Fibroblast of lung (primary cell): ENCODE measurements at places on chromosomes 13 and 19. TPM values are rescaled to one million over a fixed set of nuclear protein-coding genes. Genes with fewer than 3 reads are reported as not detected.
A peak's percentile ranks its signal among the peaks of the same experiment; 100 is the strongest.

DNA sequence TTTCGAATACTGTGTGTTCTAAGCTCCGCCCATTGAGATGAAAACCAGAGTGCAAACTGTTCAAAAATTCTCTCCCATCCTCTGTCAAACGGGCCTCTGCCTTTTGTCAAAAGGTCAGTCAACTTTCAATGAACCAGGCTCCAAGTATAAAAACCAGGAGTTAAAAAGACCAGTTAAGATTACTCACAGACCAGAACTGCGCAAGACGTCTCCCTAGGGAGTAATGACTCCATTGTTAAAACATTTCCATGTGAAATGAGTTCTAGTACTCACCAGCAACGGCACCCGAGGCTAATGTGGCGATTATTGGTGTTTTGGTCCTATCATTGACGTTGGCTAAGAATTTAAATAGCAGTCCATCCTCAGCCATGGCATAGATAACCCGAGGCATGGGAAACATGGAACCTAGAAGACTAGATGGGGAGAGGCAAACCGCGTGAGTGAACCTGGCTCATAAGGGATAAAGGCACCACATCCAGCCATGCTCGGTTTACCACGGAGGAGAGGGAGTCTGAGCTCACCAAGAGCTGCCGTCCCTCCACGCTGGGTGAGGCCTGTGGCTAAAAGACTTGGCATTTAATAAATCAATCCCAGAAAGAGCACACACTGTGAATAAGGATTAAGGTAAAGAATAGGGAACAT, 73.3 kb downstream of the SLC7A1 start:
- H3K4me3 ChIP-seq = no peak overlapping the region
- H3K4me1 ChIP-seq = peaks cover 6% of the 10 kb centered on the region
- peak; percentile 82 for DNase-seq
- H3K27ac ChIP-seq = peak overlapping the region; percentile 51
- peaks cover 11% of the 10 kb centered on the region for H3K36me3 ChIP-seq

DNA sequence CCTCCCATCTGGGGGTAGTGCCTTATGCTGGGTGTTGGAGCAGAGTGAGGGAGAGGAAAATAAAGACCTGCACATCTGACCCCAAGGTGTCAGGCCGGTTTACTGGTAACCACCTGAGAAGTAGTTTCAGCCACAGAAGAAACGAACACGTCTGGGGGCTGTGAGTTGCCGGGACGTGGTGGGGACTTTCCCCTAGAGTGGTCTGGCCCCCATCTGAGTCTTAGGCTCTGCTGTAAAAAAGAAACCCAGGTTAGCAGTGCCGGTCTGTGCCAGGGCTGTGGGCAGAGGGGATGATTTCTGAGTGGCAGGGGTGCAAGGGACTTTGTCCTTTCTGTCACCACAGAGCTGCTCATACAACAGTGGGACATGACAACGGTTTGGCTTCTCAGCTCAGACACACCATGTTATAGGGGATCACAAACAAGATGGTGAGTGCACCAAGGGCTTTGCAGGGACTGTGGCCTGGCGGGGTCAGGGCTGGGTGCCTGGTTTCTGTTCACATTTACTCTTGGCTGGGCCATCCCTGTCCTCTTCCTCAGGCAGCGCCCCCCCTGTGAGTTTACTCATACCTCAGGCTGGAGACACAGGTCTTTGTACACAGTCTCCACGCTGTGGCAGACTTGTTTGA, 9.0 kb downstream of the GCDH start:
- H3K27me3 ChIP-seq = no peaks in the 10 kb centered on the region
- DNase-seq = no peak
- no peak overlapping the region for H3K27ac ChIP-seq
- no peaks in the 10 kb centered on the region for H3K36me3 ChIP-seq

- H3K4me3 ChIP-seq = no peak overlapping the region
- H3K36me3 ChIP-seq = peaks cover 1% of the 10 kb centered on the region
- no peaks in the 10 kb centered on the region for H3K4me1 ChIP-seq
- no peaks in the 10 kb centered on the region for H3K27me3 ChIP-seq
- DNase-seq = peak; percentile 66
These were observed 42.1 kb downstream of the NAA16 start for GRCh38 chr13:41352935-41353840.

DNA sequence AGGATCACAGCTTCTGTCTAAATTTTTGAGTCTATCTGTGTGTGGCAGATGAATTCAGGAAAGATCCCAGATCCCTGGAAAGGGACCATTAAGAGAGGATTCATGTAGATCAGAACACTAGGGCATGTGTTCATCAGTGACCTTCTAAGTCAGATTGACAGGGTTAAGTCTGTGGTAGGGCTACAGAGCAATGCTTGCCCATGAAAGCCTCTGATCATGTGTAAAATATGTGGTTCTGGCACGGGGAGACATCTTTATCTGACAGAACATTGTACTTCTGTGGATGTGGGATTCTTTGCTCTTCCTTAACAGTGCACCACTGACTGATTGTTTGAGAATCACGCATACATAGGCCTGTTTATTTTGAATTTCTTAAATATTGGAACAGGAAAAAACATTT, 42.9 kb downstream of the ZNF506 start:
- no peak for DNase-seq
- H3K27ac ChIP-seq = no peak overlapping the region
- no peaks in the 10 kb centered on the region for H3K36me3 ChIP-seq
- no peaks in the 10 kb centered on the region for H3K27me3 ChIP-seq
- no peaks in the 10 kb centered on the region for H3K4me1 ChIP-seq

- no peaks in the 10 kb centered on the region for H3K36me3 ChIP-seq
- no peaks in the 10 kb centered on the region for H3K27me3 ChIP-seq
- no peaks in the 10 kb centered on the region for H3K4me1 ChIP-seq
- no peak overlapping the region for H3K27ac ChIP-seq
These were observed 397.2 kb downstream of the SLITRK1 start for GRCh38 chr13:83485101-83485500.

- H3K4me1 ChIP-seq = no peaks in the 10 kb centered on the region
- no peak overlapping the region for H3K27ac ChIP-seq
- no peak for DNase-seq
- no peak overlapping the region for H3K4me3 ChIP-seq
These were observed 209.2 kb upstream of the PCDH9 start for GRCh38 chr13:67439365-67439764.

DNA sequence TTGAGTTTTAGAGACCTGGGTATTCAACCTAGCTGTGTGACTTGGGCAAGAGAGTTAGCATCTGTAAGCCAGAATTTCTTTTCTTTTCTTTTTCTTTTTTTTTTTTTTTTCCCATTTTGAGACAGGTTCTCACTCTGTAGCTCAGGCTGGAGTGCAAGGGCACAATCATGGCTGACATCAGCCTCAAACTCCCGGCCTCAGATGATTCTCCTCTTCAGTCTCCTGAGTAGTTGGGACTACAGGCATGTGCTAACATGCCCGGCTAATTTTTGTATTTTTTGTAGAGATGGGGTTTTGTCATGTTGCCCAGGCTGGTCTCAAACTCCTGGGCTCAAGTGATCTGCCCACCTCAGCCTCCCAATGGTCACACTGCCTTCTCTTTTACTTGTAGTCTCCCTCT, 33.0 kb downstream of the ZMYM2 start:
- no peak overlapping the region for H3K27ac ChIP-seq
- H3K4me1 ChIP-seq = no peaks in the 10 kb centered on the region
- peaks cover 2% of the 10 kb centered on the region for H3K36me3 ChIP-seq
- no peak overlapping the region for H3K4me3 ChIP-seq
- DNase-seq = no peak

The MAU2 gene
- 21.1 and 29.4 TPM in 2 replicates for total RNA-seq

The SPTBN4 gene
- 3.9 and 6.6 TPM in 2 replicates for total RNA-seq
